Inflammatory macrophage (primary cell): ENCODE measurements at places on chromosomes 1 and 21.

GRCh38 chr1:187744665-187745064 lies 915.9 kb downstream of the PLA2G4A start:
- no peak for DNase-seq

DNA sequence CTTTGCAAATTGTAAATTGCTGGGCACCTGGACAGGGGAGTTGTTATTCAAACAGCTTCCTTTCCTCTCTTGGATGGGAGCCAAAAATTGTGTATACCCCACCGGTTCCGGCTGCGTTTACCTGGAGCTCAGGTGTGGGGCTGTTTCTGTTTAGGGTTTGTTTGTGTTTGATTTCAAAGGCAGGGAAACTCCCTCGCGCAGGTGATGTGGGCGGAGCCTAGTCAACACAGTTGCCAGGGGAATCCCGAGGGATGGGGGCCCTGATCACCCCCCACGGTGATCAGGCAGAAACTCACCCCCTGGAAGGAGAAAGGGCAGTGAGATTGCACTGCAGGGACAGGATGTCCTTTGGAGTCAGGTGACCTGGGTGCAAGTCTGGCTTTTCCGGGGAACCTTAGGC lies 28.3 kb downstream of the CDCP2 start:
- no peak for DNase-seq

- no peak for DNase-seq
Observed at GRCh38 chr1:113963281-113963906, 15.9 kb upstream of the OLFML3 start.

DNA sequence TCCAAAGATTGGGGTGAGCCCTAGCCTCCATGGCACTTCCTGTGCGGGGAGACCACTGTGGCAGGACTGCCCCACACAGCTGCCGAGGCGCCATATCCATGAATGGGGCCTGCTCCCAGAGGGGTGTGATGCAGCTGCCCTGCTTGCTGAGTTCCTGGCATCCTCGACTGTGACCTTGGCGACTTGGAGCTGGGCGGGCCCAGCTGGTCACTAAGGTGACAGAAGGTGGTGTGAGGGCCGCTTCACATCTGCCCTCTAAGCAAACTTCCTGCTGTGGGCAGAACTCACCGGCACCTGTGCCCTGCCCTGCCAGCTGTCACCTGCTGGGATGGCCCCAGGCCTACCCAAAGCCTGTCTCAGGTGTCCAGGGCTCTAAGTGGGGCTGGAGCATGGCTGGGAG lies 9.0 kb downstream of the TMEM61 start:
- no peak for DNase-seq

DNA sequence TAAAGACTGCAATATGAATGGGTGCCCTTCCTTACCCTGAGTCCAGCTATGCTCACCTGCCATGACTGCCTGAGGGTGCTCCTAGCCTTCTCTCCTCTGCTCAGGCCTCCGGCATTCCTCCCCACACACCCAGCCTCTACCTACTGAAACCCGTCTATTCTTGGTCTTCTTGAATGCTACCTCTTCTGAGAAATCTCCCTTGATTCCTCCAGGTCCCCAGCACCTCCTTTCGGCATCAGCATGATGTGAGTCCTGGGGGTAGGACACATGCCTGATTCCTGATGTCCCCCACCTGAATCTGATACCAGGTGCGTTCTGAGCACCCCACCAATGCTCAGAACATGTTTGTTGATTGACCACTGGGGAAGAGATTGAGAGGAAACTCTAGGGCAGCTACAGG lies 8.6 kb downstream of the LDLRAD1 start:
- no peak for DNase-seq

DNA sequence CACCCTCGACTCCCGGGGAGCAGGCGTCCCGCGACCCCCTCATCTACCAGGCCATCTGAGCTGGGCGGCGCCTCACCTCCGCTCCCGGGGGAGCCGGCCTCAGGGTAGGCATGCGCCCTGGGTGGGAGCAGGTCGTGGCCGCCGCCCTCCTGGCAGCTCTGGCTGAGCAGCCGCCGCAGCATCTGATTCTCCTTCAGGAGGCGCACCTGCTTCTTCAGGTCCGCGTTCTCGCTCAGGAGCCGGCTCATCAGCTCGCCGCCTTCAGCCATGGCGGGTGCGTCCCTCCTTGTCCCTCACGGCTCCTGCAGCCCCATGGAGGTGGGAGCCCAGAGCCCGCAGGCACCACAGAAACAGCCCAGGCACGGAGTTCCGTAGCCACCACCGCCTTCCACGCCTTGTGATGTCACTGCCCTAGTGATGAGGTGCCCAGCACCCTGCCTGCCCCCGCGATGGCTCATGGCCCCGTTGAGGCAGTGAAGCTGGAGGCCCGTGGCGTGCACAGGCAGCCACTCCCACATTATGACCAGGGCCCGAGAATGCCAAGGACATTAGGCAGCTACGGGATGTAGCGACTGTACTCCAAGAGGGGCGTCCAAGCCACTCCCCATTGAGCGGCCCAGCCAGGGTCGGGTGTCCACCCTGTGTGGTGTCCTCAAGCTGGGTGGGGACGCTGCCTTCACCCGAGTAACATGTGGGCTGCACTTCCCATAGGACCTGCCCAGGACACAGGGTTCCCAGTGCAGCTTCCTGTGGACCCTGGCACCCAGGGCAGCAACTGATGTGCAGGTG lies 1.5 kb downstream of the SPATC1L start:
- no peak for DNase-seq

- DNase-seq = no peak
Observed at GRCh38 chr1:9852410-9853248, 28.9 kb upstream of the CLSTN1 start.

DNA sequence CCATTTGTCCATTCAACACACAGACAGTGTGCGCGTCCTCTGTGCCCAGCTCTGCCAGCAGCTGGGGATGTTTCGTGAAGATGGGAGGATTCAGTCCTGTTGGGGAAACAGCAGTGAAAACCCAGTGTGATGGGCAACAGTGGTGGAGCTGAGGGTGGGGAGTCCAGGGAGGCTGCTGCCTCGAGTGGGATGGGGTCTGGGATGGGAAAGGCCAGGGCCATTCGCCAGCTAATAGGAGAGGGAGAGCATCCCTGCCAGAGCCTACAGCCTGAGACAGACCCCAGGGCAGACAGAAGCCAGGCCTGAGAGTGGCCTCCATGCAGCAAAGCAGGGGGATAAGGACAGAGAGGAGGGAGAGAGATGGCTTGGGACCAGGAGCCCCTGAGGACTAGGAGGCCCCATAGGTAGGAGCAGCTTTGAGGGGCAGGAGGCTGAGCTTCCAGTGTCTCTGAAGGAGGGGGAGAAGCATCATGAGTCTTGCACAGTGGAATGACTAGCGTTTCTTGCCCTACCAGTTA lies 252.6 kb downstream of the NPHP4 start:
- DNase-seq = no peak
